ENCODE measurements at places on chromosomes 2 and 18.

GRCh38 chr2:2181493-2181892, 149.6 kb downstream of the MYT1L start:
- no peak for ATAC-seq

- ATAC-seq, result no peak
Observed at GRCh38 chr2:236359426-236360045, 95.3 kb upstream of the ASB18 start.

- ATAC-seq, result no peak
Observed at GRCh38 chr2:33497221-33497650, 20.8 kb downstream of the RASGRP3 start.

GRCh38 chr2:26298286-26298637, 47.7 kb upstream of the SELENOI start:
- peak; percentile 9 for ATAC-seq

DNA sequence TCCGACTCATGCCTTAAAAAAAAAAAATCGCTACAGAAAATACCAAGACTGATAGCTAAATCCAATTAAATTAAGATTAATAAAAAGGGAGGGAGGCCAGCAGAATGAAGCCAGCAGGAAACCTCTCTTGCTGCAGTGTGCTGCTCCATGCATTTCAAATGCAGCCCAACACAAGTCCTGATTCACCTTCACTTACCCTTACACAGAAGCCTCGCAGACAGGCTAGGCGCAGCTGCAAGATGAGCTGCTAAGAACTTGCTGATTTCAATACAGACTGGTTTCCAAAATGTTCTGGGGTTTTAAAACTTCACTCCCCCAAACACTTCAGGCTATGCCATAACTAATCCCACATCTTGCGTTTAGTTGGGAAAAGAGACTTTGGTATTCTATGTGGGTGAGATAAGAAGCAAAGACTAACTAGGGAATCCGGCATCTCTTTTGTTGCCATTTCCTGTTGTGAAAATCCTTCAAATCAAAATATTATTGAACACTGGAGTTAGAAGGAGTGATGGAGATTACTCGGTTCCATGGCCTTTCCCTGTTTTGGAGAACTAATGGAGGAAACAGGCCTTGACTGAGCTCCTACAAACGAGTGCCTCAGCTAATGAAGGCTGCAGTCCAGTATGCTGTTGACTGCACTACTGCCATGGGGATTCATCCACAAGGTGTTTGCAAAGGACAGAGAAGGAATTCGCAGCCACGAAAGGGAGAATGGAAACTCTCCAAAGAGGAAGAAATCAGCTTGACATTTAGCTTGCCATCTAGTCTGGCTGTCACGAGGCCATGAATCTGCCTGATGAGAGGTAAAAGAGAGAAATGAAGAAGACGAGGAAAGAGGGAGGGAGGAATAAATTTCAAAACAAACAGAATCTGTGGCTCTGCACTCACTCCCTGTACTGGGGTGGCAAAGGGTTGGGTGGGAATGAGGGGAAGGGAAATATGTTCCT, 67.3 kb downstream of the CLHC1 start:
- ATAC-seq, result no peak
